ENCODE measurements at places on chromosomes 1 and 21. TPM values are rescaled to one million over a fixed set of nuclear protein-coding genes. Genes with fewer than 3 reads are reported as not detected.

Gene OR2T2
- total RNA-seq = not detected

- DNase-seq = no peak
These were observed 17.0 kb upstream of the OLFML2B start for GRCh38 chr1:162040657-162041056.

DNA sequence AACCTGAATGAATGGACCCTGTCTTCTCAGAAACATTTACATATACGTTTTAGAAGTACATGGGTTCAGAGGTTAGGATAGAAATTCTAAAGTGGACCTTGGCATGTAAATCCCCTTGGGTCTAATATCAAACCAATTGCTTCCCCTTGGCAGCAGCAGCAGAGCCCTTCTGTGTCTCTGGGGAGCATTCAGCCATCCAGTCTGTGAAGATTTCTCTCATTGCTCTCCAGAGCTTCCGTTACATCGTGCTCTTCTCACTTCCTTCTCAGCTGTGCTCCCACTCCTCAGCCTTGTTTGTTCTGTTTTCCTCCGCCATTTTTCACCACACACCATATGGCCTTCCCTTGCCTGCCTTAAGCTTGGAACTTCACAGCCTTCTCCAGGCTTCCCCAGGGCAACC is 61.5 kb upstream of the ATP1B1 start:
- no peak for DNase-seq

- DNase-seq = no peak
These were observed 34.8 kb downstream of the WDR4 start for GRCh38 chr21:42844411-42845113.

GRCh38 chr21:39638281-39638680 is 25.5 kb downstream of the B3GALT5 start:
- no peak for DNase-seq

DNA sequence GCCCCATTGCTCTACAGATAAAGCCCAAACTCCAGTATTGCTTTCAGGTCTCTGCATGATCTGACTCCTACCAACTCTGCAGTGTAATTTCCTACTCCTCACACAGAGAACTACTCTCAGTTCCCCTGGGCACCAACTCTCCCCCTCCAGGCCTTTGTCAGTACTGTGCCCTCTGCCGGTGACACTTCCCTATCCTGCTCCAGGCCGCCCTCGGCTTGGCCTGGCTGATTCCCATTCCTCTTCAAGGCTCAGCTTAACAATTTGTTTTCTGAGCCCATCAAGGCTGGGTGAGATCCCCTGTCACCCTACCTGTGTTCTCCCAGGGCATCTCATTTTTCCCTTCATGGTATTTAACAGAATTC is 2.6 kb downstream of the SLAMF8 start:
- no peak for DNase-seq

- no peak for DNase-seq
These were observed 7.6 kb downstream of the ZBTB48 start for GRCh38 chr1:6587261-6588005.

DNA sequence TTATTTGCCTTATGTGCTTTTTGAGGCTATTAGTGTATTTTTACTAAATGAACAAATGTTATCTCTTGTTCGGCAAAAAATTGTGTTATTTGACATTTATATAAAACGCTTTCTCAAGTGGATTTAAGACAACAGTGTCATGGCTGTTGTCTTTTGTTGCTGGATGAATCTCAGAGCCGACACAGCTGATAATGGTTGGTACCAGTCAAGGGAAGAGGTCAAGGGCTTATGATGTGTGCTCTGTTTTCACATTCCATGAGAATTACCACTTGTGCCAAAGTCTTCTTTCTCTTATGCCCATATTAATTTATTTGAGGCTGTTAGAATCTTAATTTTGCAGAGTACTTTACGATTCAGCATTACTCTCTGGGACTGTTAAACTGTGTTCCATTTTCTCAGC is 17.9 kb upstream of the CD101 start:
- DNase-seq = no peak
